Thyroid gland (tissue), 4 donors: ENCODE measurements at places on chromosomes 4 and X. TPM values are rescaled to one million over a fixed set of nuclear protein-coding genes. Genes with fewer than 3 reads are reported as not detected.

GRCh38 chr4:69974631-69975030 lies 9.1 kb upstream of the CSN2 start:
- no peaks in the 10 kb centered on the region for H3K4me1 ChIP-seq
- no peaks in the 10 kb centered on the region for H3K27me3 ChIP-seq
- H3K27ac ChIP-seq: no peak overlapping the region
- no peak for DNase-seq
- H3K36me3 ChIP-seq: no peaks in the 10 kb centered on the region

DNA sequence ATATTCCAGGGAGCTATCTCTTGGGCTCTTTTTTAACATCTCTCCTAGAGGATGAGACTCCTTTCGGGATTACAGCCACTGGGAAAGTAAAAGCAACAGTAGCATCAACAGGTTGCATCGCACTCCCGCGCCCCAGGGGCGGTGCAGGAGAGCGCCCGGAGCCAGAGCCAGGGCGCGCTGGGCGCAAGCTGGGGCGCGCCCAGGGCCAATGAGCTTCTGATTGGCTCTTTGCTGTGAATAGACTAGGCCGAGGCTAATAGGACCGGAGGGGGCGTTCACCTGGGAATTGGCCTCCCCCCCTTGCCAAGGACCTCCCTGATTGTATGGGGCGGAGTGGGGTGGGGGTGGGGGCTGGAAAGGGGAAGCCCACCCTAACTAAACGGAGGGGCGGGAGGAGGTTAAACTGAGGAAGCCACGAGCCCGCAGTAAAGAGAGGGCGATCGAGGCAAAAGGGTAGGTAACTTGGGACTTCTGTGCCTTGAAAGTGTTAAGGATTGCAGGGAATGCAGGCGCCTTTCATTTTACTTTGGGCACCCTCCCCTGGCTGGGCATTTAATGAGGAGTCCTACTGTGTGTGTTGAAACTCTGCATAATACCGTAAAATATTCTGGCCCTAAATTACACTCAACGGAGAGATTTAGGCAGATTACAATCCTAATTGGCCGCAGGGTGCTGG lies 1.1 kb upstream of the ATOH1 start:
- H3K27me3 ChIP-seq: peaks cover 35% of the 10 kb centered on the region
- peaks cover 12% of the 10 kb centered on the region for H3K4me1 ChIP-seq
- no peak overlapping the region for H3K27ac ChIP-seq
- DNase-seq: no peak
- H3K36me3 ChIP-seq: no peaks in the 10 kb centered on the region
- no peak overlapping the region for H3K4me3 ChIP-seq

DNA sequence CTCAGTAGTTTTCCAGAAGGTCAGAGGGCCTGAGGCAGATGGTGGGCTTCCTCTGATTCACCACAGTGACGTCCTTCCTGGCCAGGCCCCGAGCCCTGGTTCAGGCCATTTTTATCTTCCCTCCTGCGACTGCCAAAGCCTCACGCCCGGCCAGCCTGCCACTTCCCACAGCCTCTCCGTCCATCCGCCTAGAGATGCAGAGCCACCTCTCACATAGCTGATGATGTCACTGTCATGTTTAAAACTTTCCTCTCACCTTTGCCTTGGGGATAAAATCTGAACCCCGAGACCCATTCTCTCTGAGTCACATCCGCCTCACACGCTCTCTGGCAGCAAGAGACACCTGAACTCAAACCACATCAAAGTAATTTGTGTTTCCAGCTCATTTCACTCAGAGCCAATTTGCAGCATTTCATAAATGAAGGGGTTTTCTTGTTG lies 175.3 kb downstream of the QDPR start:
- no peaks in the 10 kb centered on the region for H3K27me3 ChIP-seq
- H3K36me3 ChIP-seq: no peaks in the 10 kb centered on the region
- peak; percentile 42 for DNase-seq
- H3K4me1 ChIP-seq: no peaks in the 10 kb centered on the region

The GPR119 gene
- total RNA-seq: not detected

- DNase-seq: peak; percentile 75
- no peaks in the 10 kb centered on the region for H3K4me1 ChIP-seq
- peak overlapping the region; percentile 36 for H3K4me3 ChIP-seq
- no peaks in the 10 kb centered on the region for H3K36me3 ChIP-seq
- H3K27me3 ChIP-seq: no peaks in the 10 kb centered on the region
Observed at GRCh38 chr4:183407128-183407585, 37.3 kb upstream of the CDKN2AIP start.

DNA sequence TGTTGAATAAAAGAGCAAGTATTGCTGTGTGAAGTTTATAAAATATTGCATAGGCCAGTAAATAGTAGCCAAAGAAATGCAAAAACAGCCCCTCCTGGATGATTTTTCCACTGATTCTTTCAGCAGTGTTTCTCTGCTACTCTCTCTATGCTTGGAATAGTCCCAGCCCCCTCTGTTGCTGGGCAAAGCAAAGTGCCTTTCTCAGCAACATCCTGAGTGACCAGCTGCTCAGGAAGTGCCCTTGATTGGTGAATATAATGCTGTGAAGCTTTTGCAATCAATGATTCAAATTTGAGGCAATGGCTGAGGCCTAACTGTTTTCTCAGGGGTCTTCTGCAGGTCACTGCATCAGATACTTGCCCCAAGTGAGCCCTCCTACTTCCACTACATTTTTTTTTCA lies 656.7 kb downstream of the ZNF674 start:
- H3K4me3 ChIP-seq: no peak overlapping the region
- no peaks in the 10 kb centered on the region for H3K36me3 ChIP-seq
- H3K27ac ChIP-seq: no peak overlapping the region
- H3K27me3 ChIP-seq: no peaks in the 10 kb centered on the region

The MBNL3 gene
- 23.8 TPM for total RNA-seq

The PCDH19 gene
- total RNA-seq: 0.88 TPM

DNA sequence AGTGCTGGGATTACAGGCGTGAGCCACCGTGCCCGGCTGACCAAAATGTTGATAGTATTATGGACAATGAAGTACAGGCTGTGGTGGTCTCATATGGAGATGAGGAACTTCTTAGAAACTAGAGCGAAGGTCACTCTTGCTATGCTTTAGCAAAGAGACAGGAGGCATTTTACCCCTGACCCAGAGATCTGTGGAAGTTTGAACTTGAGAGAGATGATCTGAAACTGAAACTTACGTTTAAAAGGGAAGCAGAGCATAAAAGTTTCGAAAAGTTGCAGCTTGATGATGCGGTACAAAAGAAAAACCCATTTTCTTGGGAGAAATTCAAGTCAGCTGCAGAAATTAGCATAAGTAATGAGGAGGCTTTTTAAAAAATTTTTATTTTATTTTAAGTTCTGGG lies 8.5 kb upstream of the CTAG2 start:
- no peaks in the 10 kb centered on the region for H3K4me1 ChIP-seq
- H3K4me3 ChIP-seq: no peak overlapping the region
- H3K27me3 ChIP-seq: no peaks in the 10 kb centered on the region
